COR-L47 (cell line): ENCODE measurements at places on chromosomes 2 and 18.

DNA sequence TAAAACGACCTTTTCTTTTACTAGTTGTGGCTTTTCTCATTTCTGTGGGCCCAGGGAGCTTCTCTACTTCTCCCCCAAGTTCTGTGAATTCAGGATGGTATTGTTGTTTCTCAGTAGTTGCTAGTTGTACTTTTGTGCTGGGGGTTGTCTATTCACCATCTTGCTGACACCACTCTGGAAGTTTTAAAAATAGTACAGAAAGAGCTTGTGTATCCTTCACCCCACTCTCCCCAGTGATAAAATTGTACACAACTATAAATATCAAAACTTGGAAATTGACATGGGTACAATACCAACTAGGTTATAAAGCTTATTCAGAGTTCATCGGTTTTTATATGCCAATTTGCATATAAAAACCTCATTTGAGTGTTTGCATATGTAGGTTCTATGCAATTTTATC is 45.3 kb upstream of the REEP1 start:
- DNase-seq, result no peak

DNA sequence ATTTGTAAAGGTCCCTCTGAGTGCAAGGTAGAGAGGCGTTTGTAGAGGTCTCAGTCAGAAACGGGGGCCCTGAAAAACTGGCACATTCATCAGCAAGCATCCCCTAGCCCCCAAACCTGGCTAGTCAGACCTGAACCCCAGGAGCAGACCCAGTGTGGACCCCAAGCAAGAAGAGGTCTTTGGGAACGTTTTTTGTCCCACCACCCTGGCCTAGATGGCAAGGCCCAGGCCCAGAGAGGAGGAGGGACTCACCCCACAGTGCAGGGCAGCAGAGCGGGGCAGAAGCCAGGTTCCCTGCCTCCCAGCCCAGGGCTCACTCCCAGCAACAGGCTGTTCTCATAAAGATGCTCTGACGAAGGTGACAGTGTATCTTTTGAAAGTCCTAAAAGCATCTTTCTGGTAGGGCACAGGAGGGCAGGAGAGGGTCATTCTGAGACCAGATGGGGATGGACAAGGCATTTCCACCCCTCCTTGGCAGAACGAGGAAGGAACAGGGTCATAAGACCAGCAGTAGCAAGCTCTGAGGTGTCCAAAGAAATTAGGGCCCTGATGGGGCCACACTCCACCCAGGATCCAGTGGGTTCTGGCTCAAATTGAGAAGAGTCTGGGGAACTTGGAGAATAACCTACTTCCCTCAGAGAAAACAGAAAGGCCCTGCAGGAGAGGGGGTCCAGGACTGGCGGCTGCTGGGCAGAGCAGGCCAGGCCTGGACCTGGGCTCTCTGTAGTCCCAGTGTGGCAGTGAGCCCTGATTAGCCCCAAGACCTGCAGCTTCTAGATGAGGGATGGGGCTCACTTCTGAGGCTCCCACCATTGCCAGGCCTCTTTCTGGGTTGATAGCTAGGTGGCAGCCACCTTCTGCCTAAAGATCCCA is 18.2 kb downstream of the ADRA2B start:
- DNase-seq, result no peak

DNA sequence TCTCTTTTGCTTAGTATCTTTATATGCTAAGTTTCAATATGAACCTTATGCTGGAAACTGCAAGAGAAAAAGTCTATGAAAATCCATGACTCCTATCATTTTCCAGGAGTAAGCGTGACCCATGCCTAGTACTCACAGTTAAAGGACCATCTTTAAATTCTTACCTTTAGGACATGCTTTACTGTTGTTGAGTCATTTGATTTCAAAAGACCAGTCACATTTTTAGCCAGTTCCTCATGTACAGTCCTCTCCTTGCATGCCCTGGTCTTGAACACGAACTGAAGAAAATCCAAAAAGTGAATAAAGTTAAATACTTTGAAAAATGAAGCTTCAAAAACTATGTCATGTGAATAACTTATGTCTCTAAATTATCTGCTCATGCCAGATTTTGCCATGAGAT is 117.8 kb upstream of the CCDC195 start:
- DNase-seq, result no peak

DNA sequence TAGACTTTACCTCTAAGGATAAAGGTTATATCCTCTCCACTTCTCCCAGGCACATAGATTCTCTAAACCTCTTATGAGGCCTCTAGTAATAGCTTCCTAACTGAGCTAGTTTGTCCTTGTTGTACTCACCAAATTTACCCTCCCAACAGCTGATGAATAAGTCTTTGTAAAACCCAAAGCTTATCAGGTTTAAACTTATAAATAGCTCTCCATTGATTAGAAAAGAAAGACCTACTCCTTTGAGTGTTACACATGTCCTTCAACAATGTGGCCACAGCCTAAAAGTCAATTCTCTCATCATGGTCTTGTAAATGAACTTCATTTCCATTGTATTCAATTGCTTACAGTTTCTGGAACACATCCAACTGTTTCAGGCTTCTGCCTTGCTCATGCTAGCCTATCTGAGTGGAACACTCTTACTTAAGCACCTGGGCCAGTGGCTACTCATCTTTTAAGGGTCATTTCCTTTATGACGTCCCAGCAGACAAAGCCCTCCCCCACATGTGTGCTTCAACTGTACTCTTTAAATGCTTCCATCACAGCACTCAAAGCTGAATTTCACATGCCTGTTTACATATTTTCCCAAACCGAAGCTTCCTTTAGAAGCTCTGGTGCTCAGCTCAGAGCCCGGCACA is 131.6 kb downstream of the CDH2 start:
- peak; percentile 55 for DNase-seq

DNA sequence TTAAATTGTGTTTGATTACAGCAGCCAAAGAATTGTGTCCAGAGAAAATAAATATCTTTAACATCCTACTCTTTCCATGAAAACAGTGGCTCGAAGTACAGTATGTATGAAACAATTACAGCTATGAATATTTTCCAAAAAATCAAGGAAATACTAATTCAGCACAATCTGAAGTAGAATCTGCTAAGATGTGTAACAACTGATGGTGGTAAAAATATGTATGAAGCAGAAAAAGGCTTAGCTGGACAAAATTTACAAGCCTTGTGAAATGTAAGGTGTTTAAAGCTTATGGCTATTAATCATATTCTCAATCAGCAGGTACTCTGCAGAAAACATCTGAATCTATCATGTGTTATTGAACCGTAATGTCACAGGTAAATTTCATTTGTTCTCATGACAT is 16.6 kb downstream of the DYM start:
- no peak for DNase-seq

DNA sequence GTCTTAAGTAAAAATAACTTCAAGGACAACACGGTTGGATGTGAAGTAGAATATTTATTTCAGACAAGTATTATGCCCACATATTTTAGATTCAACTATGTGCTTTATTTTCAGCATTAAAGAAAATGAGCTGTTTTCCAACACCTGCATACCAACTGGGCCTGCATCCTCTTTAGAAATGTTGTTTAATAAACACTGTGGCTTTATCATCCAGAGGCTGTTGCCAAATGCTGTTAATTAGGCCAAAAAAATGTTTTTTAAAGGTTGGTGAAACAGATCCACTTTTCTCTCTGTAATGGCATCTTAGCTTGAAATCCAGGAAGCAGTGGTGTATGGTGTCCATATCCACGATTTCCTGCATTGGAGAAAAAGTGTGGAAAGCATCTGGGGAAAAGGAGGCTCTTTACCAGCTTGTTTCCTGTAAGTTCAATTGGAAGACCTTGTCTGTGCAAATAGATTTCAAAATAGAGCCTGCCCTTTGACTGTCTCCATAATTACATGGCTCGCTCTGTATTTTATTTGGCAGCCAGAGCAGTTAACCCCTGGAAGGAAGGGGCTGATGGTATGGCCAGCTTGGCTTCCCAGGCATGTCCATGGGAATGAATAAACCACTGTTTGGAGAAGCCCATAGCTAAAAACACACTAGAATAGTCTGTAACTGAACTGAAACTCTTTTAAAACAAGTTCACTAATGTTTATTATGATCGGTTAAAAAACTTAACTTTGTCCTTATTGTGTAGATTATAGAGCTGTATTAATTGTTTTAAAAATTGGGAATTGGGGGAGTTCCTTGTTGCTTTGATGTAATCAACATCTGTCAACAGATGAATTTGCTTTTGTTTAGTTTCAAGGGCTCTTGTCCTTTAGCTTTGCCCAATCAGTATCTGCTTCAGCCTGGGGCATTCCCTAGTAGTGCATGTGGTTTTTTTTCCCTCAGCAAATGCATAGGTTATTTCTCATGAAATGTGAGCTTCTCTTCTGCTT is 33.0 kb upstream of the DLX1 start:
- peak; percentile 51 for DNase-seq
